Suppressor macrophage treated with lipopolysaccharide for 1 hour (primary cell): ENCODE measurements at places on chromosomes 2 and 18.

GRCh38 chr2:221372159-221372884 lies 199.8 kb downstream of the EPHA4 start:
- no peak for DNase-seq

- no peak for DNase-seq
These were observed 46.2 kb upstream of the DYNC2LI1 start for GRCh38 chr2:43727634-43728014.

- no peak for DNase-seq
These were observed 48.7 kb downstream of the NCK2 start for GRCh38 chr2:105793196-105793975.

DNA sequence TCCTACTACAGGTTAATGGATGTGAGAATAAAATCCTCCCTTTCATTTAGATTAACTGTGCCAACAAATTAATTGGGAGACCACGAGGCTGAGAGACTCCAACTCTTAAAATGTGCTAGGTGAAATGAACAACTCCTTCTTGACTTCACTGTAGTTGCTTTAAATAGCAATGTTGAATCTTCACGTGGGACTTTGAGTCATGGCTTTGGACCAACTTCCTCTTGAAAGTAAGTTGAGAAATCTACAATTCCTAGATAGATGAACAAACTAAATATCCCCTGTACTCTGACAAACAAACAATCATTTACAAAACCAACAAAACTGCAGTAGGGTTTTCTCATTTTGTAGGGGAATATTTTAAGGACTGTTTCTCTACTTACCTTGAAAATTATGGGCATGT lies 291.9 kb upstream of the SPRED2 start:
- peak; percentile 73 for DNase-seq

DNA sequence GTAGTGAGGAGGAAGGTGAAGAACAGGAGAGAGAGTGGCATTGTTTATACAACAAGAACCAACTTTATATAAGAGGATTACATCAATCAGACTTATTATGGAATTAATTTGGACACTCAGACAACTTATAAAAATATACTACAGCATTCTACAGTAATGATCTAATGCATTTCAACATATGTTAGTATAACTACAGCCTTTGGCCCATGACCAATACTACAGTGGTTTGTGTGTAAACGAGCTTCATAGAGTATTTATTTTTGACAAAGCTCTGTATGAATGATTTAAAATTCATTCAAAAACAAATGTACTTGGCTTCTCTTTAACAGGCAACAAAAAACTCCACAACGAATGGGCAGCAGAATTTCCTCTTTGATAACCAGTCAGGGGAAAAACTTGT lies 72.8 kb downstream of the ZNF521 start:
- DNase-seq: no peak

GRCh38 chr2:237669628-237670392 lies 42.4 kb downstream of the LRRFIP1 start:
- no peak for DNase-seq

DNA sequence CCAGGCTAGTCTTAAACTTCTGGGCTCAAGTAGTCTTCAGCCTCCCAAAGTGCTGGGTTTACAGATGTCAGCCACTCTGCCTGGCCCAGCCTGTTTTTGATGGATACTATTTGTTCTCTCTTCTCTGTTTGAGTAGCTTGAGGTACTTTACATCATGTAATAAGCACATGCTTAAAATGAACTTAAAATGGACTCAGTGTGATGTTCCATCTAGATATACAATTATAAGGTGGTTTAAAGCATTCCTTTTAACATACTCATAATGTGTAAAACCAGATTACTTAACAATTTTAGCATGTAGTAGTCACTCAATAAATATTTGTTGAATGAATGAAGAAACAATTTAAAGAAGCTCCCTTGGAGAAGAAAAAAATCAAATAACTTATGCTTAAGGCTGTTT lies 9.6 kb downstream of the PTPRM start:
- DNase-seq: no peak

DNA sequence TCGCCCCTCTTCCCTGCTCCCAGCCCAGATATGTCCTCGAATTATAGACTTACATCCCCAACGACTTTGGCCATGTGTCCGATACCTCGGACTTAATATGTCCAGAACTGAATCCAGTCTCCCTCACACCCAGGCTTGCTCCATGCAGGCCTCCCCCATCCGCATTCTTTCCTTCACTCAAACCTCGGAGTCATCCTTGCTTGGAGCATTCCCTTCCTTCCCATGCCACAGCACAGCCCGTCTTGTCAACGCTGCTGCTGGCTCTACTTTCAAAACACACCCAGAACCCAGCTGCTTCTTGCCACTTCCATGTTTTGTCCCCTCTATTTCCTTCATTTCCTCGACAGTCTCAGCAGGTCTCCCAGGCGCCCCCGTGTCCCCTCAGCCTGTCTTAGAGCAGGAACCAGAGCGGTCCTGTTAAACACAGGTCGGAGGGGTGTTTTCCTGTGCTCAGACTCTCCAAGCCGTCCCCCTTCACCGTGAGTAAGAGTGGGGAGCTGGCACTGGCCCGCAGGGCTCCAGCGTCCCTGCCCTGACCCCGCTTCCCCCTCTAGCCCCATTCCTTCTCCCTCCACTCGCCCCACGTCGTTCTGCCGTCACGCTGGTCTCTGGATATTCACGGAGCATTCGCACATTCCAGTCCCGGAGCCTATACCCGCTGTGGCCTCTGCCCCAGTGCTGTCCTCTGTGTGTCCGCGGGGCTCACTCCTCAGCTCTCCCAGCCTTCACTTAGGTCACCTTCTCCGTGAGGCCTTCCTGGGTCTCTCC lies 54.4 kb downstream of the VAPA start:
- peak; percentile 23 for DNase-seq

DNA sequence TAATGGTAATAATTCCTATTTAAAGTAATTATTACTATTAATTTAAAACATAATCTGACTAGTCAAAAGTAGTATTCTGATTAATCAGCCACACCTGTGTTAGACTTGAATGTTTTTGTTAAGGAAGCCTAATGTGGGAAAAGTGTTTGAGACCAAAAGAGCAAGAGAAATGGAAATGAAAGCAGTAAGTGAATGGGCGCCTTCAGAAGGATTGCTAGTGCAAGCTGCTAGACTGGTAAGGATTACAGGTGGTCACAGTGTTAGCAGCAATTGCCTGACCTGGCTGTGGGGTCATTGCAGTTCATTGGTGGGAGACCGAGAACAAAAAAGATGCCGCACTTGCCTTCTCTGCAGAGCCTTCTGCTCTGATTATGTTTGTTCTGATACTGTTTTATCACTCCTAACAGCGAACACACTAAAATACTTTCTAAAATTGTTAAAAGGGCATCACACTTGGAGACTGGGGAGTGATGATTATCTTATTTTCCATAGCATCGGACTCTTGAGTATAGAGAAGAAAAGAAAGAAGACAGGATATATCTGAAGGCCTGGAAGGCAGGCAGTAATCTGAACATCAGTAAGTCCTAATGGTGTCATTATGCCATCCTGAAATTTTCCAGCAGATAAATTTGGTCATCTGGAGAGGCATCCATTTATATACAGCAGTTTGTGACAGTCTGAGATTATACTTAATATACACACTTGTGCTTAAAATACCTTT lies 5.8 kb downstream of the SOCS6 start:
- DNase-seq: no peak

- DNase-seq: no peak
These were observed at the start of gene PTPRN for GRCh38 chr2:219309278-219309677. Gene PTPRN (minus strand): TSS chr2:219309401. CDS start chr2:219309332, 69 bp downstream.

DNA sequence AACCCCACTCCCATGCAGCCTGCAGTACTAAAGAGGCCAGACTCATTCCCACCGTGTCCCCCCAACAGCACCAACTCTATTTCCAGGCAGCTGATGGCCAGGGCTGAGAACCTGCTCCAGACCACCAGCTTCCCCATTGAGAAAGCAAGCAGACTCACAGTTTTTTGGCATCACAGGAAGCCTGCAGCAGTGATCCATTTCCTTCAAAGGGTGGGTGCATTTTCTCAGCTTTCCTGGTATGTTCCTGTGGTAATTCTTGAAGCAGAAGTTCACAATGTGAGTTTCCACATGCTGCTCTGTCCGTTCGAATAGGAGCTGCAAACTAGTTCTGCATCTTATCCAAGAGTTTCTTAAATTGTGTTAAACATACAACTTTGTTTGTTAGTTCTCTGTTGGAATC lies 1249.6 kb upstream of the FAM98A start:
- no peak for DNase-seq

- DNase-seq: no peak
These were observed 103.9 kb downstream of the NEB start for GRCh38 chr2:151630372-151630771.

GRCh38 chr2:107303964-107304363 lies 418.0 kb upstream of the ST6GAL2 start:
- no peak for DNase-seq

DNA sequence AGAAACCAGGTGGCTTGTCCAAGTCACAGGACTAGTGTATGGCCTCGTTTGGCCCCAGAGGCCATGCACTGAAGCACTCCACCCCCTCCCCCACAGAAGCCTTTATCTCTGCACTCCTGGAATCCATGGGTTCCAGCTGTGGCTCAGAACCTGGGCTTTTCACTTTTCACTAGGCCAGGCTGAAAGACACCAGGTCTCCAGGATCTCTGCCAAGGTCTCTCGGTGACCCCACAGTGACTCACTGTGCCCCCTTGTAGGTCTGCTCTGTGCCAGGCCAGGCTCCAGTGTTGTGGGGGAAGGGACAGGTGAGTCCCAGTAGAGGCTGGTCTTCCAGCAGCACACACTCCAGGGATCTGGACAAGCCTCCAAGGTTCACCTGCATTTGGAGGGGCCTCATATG lies 31.0 kb upstream of the GLI2 start:
- DNase-seq: no peak

DNA sequence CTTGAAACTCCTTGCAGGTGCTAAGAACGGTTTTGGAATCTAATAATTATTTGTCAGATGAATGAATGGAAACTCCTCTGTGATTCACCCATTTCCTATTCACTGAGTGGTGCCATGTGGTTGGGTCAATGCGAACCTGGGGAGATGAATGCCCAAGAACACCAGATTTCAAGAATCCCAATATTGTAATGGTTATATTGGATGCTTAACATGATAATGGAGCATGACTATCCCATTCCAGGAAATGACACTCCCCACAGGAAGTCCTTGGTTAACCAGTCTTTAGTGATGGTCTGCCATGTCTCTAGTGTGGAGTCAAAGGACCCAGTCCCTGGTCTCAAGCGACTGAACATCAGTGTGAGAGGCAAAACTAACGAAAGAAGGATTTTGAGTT lies 67.9 kb upstream of the ST3GAL5 start:
- DNase-seq: no peak
